ENCODE measurements at places on chromosomes 2 and 18. TPM values are rescaled to one million over a fixed set of nuclear protein-coding genes. Genes with fewer than 3 reads are reported as not detected.

DNA sequence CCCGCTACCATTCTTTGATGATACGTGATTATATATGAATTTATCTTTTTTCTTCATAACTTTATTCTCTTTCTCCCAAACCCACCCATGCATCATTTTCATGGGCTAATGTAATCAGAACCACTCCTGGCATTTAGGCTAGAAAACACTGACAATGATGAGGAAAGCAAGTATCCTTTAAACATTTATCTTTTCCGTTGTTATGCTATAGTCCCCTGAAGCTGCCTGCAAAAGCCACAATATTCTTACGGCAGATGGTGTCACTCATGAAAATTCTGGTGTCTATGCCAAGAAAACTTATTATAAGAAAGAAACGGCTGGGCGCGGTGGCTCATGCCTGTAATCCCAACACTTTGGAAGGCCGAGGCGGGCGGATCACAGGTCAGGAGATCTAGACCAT, 221.8 kb upstream of the CTAGE1 start:
- no peaks in the 10 kb centered on the region for H3K36me3 ChIP-seq
- no peak overlapping the region for H3K27ac ChIP-seq
- no peaks in the 10 kb centered on the region for H3K4me1 ChIP-seq
- H3K27me3 ChIP-seq = no peaks in the 10 kb centered on the region

- no peak for DNase-seq
- H3K36me3 ChIP-seq = no peaks in the 10 kb centered on the region
- no peak overlapping the region for H3K27ac ChIP-seq
- no peak overlapping the region for H3K4me3 ChIP-seq
- no peaks in the 10 kb centered on the region for H3K27me3 ChIP-seq
Measured at GRCh38 chr2:35591886-35592285, 763.7 kb upstream of the CRIM1 start.

DNA sequence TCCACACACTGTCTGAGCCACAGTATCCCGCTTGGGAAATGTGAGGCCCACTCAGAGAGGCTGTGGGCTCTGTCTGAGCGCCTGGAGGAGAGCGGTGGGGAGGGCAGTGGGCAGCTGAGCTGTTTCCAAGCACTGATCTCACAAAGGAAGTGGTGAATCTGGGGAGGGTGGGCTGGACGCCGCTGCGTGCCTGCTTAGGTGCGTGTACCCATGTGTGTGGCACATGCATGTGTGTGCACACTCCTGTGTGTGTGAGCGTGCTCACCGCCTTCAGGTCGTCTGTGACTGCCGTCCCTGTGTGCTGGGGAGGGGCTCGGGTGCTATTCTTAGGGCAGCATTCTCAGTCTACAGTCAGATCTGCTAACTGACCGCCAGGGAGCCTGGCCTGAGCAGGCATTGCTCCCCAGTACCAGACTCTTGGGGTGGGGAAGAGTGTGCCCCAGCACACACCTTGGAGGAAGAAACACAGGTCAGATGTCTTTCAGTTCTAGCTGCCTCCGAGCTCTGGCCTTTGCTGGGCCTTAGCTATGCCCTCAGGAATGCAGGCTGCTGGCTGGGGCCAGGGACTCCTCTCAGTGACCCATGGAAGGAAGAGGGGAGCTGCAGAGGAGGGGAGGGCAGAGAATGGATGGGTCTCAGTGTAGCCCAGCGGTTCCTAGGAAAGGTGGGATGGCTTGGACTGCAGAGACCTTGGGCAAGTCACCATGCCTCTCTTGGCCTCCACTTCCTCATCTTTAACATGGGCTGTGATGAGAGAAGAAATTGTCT, 31.4 kb downstream of the KCNIP3 start:
- no peak overlapping the region for H3K27ac ChIP-seq
- no peaks in the 10 kb centered on the region for H3K27me3 ChIP-seq
- H3K36me3 ChIP-seq = no peaks in the 10 kb centered on the region
- no peaks in the 10 kb centered on the region for H3K4me1 ChIP-seq

DNA sequence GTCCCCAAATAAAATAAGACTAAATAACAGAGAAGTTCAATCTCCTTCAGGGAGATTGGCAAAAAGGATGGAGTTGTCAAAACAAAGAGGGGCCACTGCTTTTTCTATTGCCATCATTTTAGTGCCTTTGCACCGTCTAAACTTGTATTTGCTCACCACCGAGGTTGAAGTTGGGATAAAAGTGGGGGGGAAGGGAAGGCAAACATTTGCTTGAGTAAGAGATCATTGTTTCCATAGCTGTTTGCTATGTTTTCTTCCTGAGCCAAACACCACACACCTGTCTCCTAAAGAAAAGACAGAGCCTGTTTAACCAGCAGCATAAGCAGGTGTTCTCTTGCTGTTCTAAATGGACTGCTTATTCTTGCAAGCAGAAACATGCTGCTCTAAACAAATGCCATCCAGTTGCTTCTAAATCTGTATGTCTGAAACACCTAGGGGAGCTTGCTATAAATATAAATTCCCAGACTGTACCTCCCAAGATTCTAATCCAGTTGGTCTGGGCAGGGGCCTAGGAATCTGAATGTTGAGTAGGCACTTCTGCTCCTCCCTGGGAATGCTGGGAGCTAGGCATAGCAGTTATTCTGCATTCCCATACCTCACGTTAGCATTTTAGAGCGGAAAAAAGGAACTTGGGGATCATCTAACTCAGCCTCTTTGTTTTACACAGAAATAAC, 179.4 kb upstream of the ARL4C start:
- H3K36me3 ChIP-seq = no peaks in the 10 kb centered on the region
- H3K4me1 ChIP-seq = peaks cover 6% of the 10 kb centered on the region
- no peaks in the 10 kb centered on the region for H3K27me3 ChIP-seq
- no peak overlapping the region for H3K27ac ChIP-seq

DNA sequence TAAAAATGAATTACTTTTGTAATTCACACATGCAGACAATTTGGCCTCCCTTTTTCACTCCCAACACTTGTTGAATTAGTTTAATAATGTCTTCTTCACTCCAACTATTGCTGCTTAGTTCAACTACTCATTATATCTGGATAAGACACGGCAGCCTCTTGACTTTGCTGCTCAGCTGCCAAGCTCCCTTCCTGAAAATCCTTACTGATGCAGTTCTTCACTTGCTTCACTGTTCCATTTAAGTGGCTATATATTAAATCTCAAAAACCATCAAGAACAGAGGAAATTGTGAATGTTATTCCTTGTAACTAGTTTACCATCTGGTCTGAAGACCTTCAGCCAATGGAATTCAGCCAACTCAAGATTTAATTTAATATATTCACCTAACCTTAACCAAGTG, 127.1 kb downstream of the NCOA1 start:
- H3K4me1 ChIP-seq = no peaks in the 10 kb centered on the region
- no peaks in the 10 kb centered on the region for H3K27me3 ChIP-seq
- DNase-seq = no peak
- H3K4me3 ChIP-seq = no peak overlapping the region
- H3K36me3 ChIP-seq = no peaks in the 10 kb centered on the region

DNA sequence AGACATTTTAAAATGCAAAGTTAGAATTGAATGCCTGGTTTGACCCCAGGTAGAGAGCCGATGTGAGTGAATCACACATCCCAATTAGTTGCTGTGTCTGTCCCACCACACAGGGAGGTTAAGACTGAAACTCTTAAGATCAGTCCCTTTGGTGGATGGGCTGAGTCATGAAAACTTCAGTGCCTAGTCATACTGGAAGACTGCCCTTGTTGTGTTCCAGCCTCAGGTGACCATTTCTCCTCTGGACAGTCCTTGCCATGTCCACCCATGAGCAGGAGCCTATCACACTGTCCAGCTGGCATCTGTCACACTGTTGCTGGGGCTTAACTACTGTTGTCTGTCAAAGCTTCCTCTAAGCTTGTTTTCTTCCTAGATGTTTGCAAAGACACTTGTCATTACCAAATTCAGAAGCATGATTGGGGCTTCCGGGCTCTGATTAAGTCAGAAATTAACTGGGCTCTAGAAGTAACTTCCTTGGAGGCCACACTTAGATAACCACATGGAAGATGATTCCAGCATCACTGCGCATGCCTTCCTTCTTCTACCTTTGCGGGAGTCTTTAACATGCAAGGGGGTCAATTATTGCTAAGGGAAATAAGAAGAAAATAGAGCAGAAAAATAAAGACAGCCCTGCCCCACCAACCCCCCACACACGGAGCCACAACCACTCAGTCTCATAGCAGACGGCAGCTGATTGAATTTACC, 21.3 kb downstream of the CYRIA start:
- H3K4me3 ChIP-seq = no peak overlapping the region
- no peaks in the 10 kb centered on the region for H3K27me3 ChIP-seq
- H3K4me1 ChIP-seq = peaks cover 11% of the 10 kb centered on the region
- H3K36me3 ChIP-seq = no peaks in the 10 kb centered on the region
- DNase-seq = no peak

- DNase-seq = no peak
- no peaks in the 10 kb centered on the region for H3K27me3 ChIP-seq
Measured at GRCh38 chr2:112614201-112614840, 29.9 kb downstream of the CHCHD5 start.

GRCh38 chr2:24793761-24794435, 673 bp downstream of the CENPO start:
- H3K27me3 ChIP-seq = no peaks in the 10 kb centered on the region
- H3K4me3 ChIP-seq = peak overlapping the region; percentile 67
- no peaks in the 10 kb centered on the region for H3K36me3 ChIP-seq
- no peak overlapping the region for H3K27ac ChIP-seq
- DNase-seq = no peak

- H3K27ac ChIP-seq = no peak overlapping the region
- DNase-seq = no peak
- no peaks in the 10 kb centered on the region for H3K27me3 ChIP-seq
- H3K4me3 ChIP-seq = no peak overlapping the region
- no peaks in the 10 kb centered on the region for H3K4me1 ChIP-seq
Measured at GRCh38 chr2:88930659-88931058, 239.2 kb downstream of the RPIA start.

DNA sequence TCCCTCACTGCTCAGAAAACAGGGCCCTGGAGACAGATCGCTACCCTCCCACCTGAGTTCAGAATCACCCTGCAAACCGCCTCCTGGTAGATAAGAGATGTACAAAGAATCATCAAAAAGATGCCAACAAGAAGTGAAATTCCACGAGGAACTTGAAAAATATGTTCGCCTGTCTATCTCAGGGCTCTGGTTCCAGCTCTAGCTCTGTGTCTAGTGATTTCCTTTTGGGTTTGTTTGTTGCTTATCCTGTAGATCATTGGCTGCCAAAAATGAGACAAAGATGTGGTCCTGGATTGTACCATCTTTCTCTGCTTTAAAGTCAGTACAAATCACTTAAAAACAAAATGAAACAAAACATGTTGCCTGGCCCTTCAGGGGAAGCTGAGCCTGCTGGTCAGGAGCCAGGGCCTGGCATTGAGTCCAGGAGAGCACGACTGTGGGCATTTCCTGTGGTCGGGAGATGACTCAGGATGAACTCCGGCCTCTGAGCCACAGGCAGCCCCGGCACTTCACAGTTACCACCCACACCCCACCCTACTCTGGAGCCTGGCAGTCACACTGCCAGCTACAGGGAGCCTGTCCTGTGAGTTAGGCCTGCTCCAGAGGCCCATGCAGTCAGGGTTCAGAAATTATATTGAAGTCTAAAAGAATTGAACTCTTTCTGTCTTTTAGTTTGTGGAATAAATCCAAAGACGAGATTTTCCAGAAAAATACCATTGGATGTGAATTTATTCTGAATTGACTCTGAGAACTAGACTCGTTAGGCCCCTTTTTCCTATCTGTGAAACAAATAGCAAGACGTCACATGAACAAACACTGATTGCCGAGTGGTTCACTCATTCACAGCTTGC, 8.0 kb upstream of the ITGB6 start:
- no peaks in the 10 kb centered on the region for H3K36me3 ChIP-seq
- H3K27ac ChIP-seq = no peak overlapping the region
- H3K4me1 ChIP-seq = peaks cover 4% of the 10 kb centered on the region

SLC19A3 gene
- polyA plus RNA-seq = 2.3 TPM

ACAA2 gene
- polyA plus RNA-seq = 53.0 TPM

LHCGR gene
- polyA plus RNA-seq = not detected

All from pancreas (tissue), 10 donors.